Motor neuron (in vitro differentiated cells): ENCODE measurements at places on chromosomes 12 and 14. TPM values are rescaled to one million over a fixed set of nuclear protein-coding genes. Genes with fewer than 3 reads are reported as not detected.

- no peak for ATAC-seq
These were observed 12.4 kb downstream of the ESR2 start for GRCh38 chr14:64281805-64282204.

DNA sequence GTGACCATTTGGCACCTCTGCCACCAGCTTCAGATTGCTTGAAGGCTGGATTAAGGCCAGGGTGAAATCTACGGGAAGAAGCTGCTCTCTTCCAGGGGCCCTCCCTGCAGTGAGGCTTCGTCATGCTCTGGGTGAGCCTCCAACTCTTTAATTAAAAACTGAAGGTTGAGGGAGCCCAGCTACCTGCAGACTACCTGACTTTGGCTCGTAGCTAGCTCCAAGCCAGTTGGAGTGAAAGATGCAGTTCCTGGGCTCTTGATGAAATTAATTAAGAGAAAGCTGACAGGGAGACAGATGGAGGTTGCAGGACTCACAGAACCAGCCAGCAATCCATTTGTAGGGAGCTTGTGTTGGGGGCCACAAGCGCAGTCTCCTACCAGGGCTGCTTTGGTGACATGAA is 168.5 kb upstream of the SFSWAP start:
- no peak for ATAC-seq

DNA sequence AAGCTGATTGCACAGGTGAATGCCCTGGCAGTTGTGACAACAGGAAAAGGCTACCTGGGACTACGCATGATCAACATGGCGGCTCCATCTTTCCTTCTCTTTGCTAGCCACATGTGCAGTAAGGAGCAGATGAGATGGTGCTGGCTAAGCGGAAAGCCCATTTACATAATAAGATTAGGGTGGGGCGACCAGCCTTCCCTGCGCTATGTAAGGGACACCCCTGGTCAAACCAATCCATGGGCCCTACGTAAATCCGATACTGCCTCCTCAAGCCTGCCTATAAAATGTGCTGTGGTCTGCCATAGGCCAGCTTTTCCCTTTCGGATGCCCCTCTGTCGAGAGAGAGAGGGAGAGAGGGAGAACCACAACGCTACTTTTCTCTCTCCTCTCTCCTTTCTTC is 31.0 kb upstream of the BTG1 start:
- ATAC-seq, result no peak

Gene AMN
- 0.21 and 0.22 TPM in 2 replicates for total RNA-seq
